ENCODE measurements at places on chromosomes 7 and 10. TPM values are rescaled to one million over a fixed set of nuclear protein-coding genes. Genes with fewer than 3 reads are reported as not detected.

Gene PRF1
- 28.6 TPM for total RNA-seq

Gene ZP3
- total RNA-seq = 7.9 TPM

Gene EPHB4
- total RNA-seq = 4.1 TPM

Gene CASP2
- total RNA-seq = 106 TPM

Gene NPSR1
- not detected for total RNA-seq

Gene LRIT2
- total RNA-seq = not detected

Gene PDGFA
- 5.3 TPM for total RNA-seq

Gene SVOPL
- not detected for total RNA-seq

Gene SPDYE2
- total RNA-seq = not detected

Gene INSYN2A
- not detected for total RNA-seq

Gene GRM3
- not detected for total RNA-seq

Gene AOAH
- 10.0 TPM for total RNA-seq

Gene FANK1
- total RNA-seq = 0.42 TPM

Gene FASTK
- 56.7 TPM for total RNA-seq

Gene LSM8
- total RNA-seq = 35.0 TPM

Gene FAM25C
- total RNA-seq = not detected

Gene FAM180A
- total RNA-seq = not detected

Gene PTF1A
- not detected for total RNA-seq

Gene ABCC2
- total RNA-seq = 1.6 TPM

Gene RNLS
- total RNA-seq = 4.4 TPM

Gene EN2
- total RNA-seq = not detected

Gene FAM171A1
- 5.8 TPM for total RNA-seq

Measured in activated CD4-positive, alpha-beta T cell treated with anti-CD3 and anti-CD28 coated beads for 36 hours (primary cell).